ENCODE measurements at places on chromosomes 11 and 22.

DNA sequence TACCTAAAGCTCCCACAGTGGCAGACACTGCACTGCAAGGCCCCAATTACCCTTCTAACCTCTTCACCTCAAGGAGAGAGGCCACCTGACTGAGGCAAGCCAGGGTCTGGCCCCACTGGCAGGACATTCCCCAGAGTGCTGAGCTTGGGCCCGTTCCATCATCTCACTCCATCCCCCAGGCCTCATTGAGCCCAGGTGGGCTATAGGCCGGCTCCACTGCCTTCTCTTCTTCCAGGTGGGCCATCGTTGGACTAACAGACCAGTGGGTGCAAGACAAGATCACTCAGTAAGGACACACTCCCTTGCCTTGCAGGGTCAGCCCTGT, 19.1 kb downstream of the CDC45 start:
- no peak for DNase-seq

DNA sequence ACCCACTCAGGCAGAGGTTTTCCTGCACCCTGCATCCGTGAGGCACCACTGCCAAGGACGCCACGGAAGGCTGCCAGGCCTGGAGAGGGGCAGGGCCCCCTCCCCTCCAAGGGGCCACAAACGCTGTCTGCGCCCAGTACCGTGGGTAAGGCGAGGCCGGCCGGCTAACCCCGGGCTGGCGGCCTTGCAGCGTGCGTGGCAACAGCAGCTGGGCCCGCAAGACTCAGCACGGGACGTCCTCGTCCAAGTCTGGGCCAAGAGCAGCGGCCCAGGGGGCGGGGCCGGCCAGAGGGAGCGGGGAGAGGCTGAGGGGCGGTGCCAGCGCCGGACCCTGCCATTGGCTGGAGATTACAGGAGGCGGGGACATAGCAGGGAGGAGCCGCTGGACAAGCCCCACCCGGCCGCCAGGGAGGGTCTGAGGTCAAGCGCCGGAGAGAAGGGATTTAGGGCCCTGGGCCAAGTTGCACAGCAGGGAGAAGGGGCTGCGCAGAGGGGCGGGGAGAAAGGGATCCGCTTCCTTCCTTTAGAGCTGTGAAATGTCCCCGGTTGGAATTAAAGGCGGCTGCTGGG, 16.0 kb downstream of the SLC43A1 start:
- DNase-seq, result no peak

GRCh38 chr11:26070714-26071380, 261.1 kb upstream of the ANO3 start:
- DNase-seq, result no peak

DNA sequence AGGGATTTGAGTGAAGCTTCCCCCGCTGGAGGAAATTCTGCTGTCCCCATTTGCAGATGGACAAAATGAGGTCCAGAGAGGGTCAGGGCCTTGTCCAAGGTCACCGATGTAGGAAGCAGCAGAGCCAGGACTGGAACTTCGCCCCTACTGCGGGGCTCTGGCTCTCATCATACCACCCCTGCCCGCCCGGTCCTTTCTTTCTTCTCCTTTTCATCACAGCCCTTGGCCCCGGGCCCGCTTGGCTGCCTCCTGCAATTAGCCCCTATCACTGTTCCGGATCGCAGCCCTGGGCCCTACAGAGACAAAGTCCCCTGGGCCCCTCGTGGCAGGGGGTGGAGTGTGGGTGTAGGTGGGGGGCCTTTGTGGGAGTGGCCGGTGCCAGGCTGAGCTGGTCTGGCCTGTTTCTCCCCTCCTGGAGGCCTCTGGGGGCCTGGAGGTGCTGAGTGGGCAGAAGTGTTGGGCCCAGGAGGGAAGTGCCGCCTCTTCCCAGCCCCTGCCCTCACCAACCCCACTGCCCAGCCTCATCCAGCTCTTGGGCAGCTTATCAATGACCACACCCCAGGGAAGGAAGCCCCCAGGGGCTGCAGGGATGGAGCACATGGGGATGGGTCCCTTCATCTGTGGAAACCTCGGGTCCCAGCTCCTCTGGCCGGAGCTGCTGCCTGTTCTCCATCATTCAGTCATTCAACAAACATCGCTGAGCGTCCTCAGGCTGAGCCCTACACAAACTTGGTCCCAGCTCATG, 3.4 kb downstream of the EMID1 start:
- DNase-seq, result no peak

DNA sequence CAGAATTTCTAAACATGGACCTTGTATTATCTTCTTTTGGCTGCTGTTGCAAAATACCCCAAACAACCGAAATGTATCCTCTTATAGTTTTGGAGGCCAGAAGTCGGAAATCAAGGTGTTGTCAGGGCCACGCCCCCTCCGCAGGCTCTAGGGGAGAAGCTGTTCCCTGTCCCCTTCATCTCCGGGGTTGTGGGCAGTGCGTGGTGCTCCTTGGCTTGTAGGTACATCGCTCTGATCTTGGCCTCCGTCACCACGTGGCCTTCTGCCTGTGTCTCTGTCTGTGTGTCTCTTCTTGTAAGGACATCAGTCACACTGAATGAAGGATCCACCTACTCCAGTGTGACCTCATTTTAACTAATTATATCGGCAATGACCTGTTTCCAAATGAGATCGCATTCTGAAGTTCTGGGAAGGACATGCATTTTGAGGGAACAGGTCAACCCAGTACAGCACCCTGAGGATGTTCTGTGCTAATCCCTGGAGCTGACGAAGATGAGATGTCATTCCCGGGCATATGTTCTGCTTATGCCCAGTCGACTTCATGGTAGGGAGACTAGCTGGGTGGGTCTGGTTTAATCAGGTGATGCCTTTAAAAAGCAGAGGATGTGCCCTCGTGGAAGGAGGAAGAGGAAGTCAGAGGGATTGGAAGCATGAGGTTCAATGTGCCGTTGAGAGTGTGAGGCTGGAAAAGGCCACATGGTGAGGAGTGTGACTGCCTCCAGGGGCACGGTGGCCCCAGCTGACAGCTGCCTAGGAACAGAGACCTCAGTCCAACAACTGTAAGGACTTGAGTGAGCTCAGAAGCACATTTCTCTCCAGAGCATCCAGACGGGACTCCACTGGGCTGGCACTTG, 531.1 kb downstream of the TBC1D22A start:
- DNase-seq, result no peak

DNA sequence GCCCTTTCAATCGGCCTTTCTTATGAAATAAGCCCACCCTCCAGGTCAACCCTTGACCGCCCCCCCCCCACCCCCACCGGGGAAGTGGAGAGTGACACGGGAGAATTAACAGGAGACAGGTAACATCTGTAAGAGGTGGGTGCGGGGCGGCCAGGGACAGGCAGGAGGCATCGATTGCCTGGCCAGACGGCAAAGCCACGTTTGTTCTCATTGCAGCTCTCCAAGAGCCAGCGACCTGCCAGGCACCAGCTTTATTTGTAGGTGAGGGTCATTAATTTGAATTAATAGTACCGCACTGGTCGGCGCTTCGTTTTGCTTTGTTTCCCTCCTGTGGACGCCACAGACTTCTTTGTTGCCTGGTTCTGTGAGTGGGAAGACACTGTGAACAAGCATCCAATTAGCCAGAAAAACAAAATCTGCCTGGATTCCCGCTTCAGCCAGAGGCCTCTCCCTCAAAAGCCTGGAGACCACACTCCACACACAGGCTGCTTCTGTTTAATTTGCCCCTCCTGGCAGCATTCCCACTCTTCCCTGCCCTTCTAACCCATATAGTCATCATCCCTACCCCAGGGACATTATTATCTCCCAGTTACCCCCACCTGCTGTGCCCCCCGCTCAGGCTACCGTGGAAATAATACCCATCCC, 104.5 kb upstream of the OPCML start:
- no peak for DNase-seq

GRCh38 chr11:94526645-94527438, 14.6 kb downstream of the C11orf97 start:
- DNase-seq, result no peak

DNA sequence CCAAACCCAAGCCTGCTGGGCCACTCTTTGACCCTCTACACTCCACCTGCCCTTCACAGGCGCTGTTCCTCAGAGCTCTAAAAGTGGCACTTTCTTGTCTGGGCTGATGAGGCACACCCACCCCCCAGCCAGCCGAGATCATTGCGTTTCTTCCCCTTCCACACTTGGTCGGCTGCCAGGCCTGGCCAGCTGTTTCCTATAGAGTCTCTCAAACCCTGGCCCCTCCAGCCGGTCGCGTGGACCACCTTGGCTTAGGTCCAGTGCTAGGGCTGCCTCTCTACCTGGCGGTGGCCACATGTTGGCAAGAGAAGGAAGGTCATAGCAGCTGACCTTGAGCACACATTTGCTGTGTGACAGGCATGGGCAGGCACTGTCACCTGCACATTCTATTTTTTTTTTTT, 60.6 kb downstream of the PPP6R2 start:
- no peak for DNase-seq

GRCh38 chr22:36587289-36588154, 58.6 kb upstream of the EIF3D start:
- DNase-seq, result no peak

DNA sequence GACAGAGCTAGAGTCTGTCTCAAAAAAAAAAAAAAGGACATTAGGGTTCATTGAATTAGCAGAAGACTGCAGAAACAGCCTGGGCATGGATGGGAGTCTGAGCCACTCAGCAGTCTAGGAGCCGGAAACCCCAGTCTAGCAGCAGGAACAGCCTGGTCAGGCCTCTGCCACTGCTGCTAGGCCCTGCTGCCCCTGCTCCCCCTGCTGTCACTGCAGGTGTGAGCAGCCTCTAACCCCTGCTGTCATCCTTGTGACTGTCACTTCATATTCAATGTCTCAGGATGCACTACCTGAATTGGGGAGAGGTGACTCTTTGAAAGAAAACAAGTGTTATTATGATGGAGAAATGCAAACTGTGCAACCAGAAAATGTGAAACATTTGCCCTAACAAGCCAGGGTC, 7.0 kb upstream of the DDX17 start:
- no peak for DNase-seq

GRCh38 chr11:95341221-95341620, 110.2 kb upstream of the SESN3 start:
- DNase-seq, result no peak

DNA sequence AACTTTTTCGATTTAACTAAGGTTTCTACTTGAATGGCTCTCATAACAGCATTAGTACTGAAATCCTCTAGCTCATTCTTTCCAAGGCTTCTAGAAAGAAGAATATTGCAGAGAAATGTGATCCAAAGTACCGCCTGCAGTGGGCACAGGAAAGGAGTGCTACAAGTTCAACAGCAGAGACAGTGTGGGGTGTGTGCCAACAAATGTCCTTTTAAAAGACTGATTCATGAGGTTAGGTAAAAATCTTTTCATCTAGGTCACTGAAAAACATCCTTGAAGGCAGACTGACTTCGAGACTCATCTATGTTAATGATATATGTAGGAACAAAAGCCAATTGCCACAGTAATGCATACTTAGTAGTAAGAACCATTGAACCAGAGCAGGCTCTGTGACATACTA, 349.1 kb upstream of the PITPNB start:
- no peak for DNase-seq

- DNase-seq, result no peak
These were observed 16.6 kb downstream of the ARHGEF17 start for GRCh38 chr11:73324665-73325035.

DNA sequence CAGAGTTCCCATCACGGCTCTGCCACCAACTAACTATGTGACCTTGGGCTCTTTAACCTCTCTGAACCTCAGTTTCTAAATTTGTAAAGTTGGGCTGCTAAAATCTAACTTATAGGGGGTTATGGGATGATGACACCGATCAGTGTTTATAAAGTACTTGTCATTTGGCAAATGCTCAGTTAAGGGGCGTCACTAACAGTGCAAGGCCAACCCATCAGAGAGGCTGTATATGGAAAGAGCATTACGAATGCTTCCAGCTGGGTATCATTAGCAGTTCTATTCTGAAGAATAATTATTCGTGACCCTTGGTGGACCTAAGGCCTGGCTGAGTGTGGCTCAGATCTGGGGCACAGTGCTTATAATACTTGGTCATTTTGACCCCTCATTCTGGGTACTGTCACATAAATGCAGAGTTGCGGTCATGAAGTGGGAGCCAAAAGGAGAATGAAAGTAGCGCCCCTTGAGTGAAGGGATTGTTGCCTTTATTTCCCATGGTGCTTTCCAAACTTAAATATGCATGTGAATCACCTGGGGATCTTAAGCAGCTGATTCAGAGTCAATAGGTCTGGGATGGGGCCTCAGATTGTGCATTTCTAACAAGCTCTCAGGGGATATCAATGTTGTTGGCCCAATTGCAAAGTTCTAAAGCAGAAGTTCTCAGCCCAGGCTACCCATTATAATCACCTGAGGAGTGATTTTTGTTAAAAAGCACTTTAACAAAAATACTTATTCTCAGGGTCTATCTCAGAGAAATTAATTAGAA, 115.8 kb downstream of the CSNK2A3 start:
- DNase-seq, result no peak

- no peak for DNase-seq
These were observed 654.2 kb downstream of the NELL1 start for GRCh38 chr11:21323617-21324016.

DNA sequence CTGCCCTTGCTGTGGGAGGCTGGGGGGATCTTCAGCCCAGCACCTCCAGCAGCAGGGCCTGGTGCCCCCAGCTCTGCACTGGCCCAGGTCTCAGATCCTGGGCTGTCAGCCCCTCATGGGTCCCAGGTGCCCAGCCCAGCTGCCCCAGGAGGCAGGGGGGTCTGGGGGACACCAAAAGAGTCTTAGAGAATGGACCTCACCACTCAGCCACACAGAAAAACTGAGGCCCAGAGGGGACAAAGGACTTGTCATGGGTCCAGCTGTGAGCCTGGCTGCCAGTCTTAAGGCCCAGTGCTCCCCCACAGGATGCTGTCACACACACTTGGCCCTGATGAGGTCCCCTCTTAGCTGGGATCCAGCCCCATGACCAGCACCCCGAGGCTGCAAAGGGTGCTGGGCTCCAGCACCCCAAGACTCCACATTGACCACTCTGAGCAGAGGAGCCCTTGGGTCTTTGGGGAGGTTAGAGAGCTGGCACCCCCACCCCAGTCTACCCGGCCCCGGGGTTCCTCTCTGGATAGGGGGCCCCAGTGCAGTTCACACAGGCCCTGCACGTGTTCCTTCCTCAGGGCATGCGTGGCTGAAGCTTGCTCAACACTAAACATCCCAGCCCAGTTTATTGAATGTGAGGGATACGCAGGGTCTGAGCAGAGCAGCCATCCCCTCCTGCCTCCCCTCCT, 54.4 kb downstream of the IGLL5 start:
- DNase-seq, result no peak

DNA sequence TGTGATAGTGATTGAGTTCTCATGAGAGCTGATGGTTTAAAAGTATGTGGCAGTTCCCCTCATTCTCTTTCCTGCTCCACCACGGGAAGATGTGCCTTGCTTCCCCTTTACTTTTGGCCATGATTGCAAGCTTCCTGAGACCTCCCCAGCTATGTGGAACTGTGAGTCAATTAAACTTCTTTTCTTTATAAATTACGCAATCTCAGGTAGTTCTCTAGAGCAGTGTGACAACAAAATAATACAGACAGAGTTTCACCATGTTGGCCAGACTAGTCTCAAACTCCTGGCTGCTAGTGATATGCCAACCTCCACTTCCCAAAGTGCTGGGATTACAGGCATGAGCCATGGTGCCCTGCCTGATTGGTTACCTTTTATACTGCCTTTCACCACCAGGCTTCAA, 755.2 kb downstream of the METTL15 start:
- DNase-seq, result no peak

DNA sequence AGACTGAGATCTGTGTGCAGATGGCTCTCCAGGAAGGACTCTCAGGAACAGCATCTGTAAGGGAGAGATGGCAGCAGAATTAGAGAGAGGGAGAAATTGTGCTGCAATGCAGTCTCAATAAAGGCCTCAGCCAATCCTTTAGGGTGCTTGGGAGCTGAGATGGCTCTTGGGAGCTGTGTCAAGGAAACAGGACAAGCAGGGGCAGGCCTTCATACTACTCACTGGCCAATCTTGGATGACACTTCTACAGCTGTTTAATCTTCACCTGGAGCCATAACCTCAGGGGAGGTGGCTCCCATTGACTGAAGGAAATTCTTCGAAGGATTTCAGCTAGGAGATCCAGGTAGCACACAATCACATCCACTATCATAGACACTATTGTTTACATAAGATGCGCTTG, 10.0 kb downstream of the OR5B21 start:
- no peak for DNase-seq

Data from stimulated activated CD4-positive, alpha-beta T cell treated with anti-CD3 and anti-CD28 coated beads, Interleukin-12 subunit alpha, Interleukin-12 subunit beta, amount 100 ng/mL, for 48 hours (primary cell).